CD4-positive, alpha-beta T cell treated with Interleukin-10 for 1 hour (primary cell): ENCODE measurements at places on chromosomes 6 and 20.

- no peak for DNase-seq
Measured at GRCh38 chr20:46973766-46974165, 79.1 kb downstream of the EYA2 start.

DNA sequence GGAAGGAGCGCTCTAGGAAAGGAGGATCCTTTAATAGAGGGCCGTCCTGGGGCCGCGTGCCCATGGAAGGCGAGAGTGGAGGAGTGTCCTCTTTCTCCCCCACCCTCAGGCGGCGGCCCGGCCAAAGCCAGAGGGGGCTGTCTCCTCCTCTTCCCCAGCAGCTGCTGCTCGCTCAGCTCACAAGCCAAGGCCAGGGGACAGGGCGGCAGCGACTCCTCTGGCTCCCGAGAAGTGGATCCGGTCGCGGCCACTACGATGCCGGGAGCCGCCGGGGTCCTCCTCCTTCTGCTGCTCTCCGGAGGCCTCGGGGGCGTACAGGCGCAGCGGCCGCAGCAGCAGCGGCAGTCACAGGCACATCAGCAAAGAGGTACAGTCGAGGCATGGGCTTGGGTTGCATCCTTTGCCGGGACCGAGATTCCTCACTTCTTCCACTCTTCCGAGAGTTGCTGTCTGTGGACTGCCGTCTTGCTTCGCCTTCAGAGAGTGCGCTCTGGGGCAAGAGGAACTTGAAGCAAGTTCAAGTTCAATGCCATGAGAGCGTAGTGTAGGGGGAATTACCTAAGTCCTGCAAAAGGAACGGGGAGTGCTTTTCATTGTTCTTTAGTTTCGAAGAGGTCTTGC is at the start of gene LAMA2:
Gene LAMA2, plus strand, starts transcription at position 148 of the 621 bp plus-strand sequence. Its CDS starts 108 bp downstream, at position 256.
- no peak for DNase-seq

- DNase-seq = no peak
Measured at GRCh38 chr20:5197847-5198650, 71.2 kb downstream of the CDS2 start.

- DNase-seq = no peak
Measured at GRCh38 chr6:142531727-142532126, 229.9 kb downstream of the ADGRG6 start.

- DNase-seq = no peak
Measured at GRCh38 chr6:69936674-69937363, 70.5 kb downstream of the COL19A1 start.

GRCh38 chr6:2783188-2783963 is 18.2 kb downstream of the WRNIP1 start:
- no peak for DNase-seq

DNA sequence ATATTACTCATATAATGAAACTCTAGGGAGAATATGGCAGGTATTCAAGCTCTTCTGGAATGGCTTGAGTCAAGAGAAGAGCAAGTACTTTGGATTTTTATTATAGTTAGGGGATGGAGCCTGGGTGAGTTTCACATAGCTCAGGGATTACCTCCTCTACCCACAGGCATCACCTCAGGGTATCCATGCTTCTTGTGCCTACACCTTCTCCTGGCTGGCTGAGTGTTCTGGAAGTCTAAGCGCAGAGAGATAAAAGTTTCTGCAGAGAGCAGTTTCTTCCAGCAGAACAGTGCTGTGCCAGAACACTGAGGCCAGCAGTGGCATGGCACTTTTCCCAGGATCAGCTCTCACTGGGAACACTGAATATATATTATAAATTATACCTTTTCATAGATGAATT is 199.7 kb upstream of the KCNQ5 start:
- DNase-seq = no peak
